Foreskin melanocyte (primary cell): ENCODE measurements at places on chromosomes 12 and 14.

GRCh38 chr12:122610911-122611310 is 83.9 kb downstream of the KNTC1 start:
- no peak for DNase-seq

DNA sequence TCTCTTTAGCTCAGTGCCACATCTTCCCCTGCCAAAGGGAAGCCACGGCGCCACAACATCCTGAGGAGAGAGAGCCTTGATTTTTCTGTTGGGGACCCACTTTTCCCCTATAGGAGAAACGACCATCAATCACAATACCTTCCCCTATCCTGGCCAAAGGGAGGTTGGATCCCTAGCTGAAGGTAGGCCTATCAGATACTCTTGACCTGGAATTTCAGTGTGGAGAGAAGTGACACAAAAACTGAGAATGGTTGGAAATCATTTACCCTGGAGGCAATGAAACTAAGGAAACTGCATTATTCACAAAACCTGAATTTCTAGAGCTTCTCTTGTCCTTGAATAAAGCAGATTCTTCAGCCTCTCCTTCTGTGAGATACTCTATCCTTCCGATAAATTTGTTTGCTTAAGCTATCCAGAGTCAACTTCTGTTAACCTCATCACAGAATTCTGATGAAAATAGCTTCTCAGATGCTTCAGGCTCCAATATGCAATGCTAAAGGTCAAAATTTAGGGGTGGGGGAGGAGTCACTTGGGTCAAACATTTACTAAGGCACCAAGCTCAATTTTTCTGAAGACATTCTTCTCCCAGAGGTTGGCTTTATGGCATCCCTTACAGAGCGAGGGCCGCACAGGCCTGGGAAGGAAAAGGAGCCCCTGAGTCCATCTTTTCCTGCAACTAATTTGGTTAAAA is 27.0 kb upstream of the DUSP6 start:
- no peak for DNase-seq

- DNase-seq = peak; percentile 87
Measured at GRCh38 chr14:90454041-90455000, 57.5 kb downstream of the CALM1 start.

DNA sequence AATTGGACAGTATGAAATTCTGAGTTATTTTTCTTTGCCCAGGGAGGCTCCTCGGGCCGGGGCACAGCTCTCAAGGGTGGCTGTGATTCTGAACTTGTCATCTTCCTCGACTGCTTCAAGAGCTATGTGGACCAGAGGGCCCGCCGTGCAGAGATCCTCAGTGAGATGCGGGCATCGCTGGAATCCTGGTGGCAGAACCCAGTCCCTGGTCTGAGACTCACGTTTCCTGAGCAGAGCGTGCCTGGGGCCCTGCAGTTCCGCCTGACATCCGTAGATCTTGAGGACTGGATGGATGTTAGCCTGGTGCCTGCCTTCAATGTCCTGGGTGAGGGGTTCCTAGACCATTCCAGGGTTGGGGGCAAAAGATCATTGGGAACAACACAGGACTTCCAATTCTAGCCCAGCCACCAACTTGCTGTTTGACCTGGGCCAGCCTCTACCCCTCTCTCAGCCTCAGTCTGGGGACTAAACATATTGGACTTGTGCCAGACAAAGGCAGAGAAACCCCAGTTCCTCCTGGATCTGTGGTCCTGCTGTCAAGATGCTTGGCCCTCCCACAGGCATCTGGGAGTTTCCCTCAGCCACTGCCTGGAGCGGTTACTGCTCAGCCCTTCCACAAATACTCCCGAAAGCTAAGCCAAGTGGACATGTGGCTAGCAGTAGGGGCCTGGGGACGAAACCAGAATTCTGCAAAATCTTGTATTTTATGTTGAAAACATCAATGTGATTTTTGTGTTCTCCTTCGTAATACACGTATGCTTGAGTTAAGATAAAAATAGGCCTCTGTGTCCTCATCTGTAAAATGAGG is 3.5 kb downstream of the OAS3 start:
- DNase-seq = no peak

DNA sequence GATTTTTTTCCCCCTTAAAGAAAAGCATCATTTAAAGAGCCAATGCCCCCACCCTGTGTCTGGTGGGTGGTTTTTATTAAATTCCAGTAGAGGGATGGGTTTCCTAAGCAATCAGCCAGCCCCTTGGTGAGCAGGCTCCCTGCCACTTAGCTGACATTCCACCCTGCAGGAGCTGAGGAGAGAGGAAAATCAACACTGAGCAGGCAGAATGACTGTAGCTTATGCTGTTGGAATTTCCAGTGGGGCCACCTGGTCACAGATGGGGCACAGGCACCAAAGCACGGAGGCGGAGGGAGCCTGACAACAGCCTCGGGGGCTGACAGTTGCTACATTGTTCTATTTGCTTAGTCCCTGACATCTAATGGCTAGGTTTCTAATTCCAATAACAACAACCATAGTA is 127.7 kb downstream of the TMEM30B start:
- DNase-seq = no peak

GRCh38 chr12:95385246-95386035 is 88.5 kb upstream of the METAP2 start:
- no peak for DNase-seq

DNA sequence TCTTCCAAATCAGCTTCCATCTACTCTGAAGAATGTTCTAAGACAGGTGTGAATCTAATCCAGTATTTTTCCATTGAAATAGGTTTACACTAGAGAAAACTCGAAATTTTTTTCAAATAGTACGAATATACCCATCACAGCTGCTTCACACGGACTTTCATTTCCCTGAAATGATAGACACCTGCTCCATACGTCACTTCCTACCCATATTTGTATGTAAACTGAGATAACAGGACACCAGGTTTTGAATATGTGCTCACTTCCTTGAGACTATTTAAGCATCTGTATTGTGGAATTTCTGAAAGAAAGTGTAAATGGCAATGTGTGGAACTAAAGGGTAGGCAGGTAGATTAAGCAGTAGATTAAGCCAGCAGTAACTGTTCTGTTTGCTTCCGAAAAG is 13.4 kb upstream of the ITPR2 start:
- no peak for DNase-seq

DNA sequence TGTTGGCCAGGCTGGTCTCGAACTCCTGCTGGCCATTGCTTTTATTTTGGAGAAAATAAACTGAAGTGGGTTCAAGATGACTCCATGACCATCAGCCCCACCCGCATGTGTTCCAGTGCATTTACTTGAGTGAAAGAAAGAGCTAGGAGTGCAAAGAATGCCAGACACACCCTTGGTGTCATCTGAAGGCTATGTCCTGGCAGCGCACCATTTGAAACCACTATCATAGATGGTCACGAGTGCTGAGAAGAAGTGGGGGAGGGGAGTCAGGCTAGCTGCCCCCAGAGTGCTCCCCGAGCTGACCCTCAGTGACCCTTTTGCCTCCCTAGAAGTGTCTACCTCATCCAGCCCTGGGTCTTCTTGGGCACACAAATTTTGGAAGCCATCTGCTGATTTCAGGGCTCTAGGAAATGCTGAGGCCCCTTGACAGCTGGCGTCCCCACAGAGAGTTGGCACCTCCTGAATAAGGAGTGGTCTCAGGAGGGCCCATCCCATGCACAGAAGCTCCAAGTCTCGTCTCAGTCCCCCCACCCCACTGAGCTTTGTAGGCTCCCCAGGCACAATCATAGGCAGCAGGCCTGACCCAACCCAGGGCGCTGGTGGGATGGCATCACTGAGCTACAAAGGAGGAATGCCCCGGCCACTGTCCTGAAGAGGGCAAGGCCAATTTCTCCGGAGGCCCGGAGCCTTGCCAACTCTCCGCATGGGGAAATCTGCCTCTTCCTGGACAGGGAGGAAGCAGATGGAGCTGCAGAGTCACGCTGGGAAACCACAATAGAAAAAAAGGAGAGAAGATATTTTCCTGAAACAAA is 28.0 kb downstream of the PXN start:
- peak; percentile 70 for DNase-seq

DNA sequence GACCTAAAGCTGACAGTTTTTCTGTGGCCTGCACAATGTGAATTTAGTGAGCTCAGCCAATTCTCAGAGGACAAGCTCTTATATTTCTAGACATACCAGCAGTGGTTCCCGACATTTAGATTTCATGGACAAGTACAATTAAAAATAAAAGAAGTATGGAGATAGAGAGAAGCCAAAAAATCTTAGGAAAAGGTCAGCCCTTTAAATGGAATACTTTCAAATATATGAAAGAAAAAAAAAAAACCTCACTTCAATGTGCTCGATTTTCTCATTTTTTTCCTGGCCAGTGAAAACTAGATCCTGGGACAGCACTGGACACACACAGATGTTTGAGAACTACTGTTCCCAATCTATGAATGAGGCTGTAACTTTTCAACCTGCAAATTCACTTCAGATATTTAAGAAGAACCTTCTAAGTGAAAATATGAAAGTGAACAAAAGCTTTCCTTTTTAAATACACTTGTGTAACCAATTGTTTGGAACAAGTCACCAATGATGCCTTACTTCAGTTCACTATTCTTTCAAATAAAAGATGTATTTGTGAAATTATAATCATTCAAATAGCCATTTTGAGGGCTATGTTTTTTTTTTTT is 109.4 kb downstream of the SLC38A1 start:
- DNase-seq = no peak

- no peak for DNase-seq
Measured at GRCh38 chr12:5078423-5078822, 34.7 kb downstream of the KCNA5 start.

DNA sequence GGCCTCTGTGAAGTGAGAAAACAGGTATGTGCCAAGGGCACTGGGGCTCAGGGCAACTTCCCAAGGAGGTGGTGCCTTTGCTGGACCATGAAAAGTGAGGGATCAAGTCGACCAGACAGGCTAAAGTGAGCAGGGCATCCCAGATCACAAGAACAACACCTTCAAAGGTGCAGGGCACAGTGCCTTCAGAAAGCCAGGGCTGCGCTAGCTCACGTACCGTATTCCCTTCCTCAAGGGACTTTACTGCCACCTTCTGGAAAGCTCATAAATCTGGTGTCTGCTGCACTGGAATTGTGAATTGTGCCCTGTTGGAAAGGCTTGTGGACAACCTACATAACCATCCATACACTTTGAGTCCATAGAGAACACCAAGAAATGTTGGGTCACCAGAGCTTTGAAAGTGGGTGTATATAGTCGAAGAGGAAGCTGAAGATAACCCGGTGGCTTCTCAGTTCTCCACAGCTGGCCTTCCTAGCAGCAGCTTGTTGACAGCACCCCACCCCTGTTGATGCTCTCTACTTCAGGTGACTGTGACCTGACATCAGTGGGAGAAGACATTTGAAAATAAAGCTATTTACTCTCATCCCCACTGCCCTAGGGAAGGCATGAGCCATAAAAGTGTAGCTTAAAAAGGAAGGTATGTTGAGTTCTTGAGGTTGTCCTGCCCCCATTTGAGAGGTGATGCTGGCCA is 24.5 kb downstream of the FIGNL2 start:
- peak; percentile 32 for DNase-seq

- no peak for DNase-seq
Measured at GRCh38 chr12:122355706-122356105, 66.8 kb downstream of the CLIP1 start.

GRCh38 chr14:96263347-96264199 is 7.6 kb downstream of the BDKRB1 start:
- no peak for DNase-seq

DNA sequence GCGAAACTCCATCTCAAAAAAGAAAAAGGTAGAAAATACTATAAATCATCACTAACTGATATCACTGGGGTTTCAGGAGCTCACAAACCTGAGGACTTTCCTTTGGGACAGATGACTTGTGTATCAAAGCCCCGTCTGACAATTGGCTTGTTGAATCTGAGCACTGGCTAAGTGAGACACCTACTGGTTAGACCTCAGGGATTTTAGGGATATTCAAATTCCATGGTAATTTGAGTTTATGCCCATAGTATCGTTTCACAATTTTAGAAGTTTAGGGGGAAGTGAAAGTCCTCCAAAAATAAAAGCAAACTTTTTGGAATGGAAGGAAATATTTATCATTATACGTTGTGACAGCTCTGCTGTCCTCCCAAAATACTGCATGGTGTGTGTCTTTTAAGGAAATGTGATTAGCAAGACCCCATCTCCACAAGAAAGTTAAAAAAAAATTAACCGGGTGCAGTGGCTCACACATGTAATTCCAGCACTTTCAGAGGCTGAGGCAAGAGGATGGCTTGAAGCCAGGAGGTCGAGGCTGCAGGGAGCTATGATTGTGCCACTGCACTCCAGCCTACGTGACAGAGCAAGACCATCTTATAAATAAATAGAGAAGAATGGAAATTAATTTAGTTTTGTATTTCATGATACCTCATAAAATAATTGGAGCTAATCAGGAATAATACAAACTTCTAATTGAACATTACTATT is 49.2 kb downstream of the FBXL14 start:
- DNase-seq = no peak

DNA sequence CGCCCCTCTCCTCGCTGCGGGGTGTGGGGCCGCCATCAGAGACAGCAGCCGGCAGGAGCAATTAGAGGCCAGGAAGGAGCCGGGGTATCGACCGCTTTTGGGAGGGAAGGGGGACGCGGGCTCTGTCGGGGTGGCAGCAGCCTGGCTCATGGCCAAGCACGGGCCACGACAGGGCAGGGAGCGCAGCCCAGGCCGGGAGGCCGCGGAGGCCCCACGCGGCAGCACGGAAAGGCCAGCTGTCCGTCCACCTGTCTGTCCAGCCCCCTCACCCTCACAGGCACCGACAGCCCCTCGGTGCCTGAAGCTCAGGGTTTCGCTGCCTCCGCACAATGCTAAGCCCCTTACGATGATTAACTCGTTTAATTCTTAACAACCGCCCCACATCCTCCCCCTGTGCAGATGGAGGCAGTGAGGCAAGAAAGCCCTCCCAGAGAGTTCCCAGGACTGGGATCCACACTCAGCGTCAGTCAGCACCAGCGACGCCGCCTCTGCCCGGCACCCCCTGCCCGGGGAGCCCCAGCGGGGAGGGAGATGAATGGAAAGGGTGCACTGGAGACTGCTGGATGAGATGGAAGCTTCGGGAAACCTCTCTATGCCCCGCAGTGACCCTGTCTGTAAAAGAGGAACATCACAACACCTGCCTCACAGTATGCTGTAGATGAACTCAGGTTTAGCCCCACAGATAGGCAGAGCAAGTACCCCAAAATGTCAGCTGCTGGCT is 23.7 kb downstream of the NCOR2 start:
- no peak for DNase-seq

GRCh38 chr14:69699748-69700303 is 67.1 kb upstream of the SRSF5 start:
- no peak for DNase-seq

GRCh38 chr14:20384886-20385285 is 28.4 kb downstream of the TEP1 start:
- DNase-seq = no peak

DNA sequence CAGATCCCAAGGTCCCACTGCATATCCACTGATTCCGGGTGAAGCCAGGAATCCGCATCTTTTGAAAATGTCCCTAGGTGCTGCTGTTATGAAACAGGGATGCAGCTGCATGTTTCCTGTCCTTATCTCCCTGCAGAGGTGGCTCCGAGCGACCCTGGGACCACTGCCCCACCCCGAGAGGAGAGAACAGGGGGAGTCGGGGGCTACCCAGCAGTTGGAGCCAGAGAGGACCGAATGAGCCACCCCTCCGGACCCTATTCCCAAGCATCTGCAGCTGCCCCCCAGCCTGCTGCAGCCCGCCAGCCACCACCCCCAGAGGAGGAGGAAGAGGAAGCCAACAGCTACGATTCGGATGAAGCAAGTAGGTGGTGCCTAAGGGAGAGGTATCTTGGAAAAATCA is 30.3 kb upstream of the OAS1 start:
- no peak for DNase-seq
